Astrocyte of the cerebellum (primary cell): ENCODE measurements at places on chromosomes 11 and 22.
A peak's percentile ranks its signal among the peaks of the same experiment; 100 is the strongest.

GRCh38 chr22:19169002-19169946 lies 9.3 kb downstream of the SLC25A1 start:
- no peak for DNase-seq

- no peak for DNase-seq
Observed at GRCh38 chr22:47564158-47564450, 801.7 kb downstream of the TBC1D22A start.

DNA sequence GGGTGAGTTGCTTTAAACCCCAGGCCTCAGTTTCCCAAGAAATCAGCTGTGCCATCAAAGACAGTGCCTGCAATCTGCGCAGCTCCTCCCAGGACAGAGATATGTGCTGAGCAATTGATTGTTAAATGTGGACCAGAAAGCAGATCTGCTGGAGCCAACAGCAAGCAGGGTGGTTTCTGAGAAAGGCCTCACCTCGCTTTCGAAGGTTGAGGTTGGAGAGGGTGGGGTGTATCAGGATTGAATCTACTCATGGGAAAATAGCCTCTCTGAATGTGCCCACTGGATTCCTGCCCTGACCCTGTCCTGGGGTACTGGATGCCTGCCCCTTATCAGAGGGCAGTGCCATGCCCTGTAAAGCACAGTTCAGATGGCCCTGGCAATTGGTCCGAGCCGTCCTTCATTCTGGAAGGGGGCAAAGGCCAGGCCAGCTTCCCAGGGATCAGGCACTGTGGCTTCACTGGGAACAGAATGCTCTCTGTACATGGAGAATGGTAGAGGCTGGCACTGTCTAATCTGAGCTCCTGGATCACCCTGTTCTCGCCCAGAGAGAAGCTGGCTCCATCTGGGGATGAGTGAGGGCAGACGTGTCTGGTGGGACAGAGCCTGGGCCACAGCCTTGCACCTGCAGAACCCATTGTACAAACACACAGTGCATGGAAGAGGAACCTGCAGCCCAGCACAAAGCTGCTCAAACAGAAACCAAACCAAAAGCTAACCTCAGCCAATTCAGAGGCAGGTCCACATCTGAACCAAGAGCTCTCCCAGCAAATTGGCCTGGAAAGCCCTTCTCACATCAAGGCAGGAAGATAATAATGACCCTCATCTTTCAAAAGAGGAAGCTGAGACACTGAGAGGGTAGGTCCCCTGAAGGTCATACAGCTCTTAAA lies 15.2 kb downstream of the DHCR7 start:
- no peak for DNase-seq

- no peak for DNase-seq
Observed at GRCh38 chr22:17897858-17898257, 123.6 kb upstream of the BID start.

- no peak for DNase-seq
Observed at GRCh38 chr11:30342736-30343166, 19.8 kb downstream of the ARL14EP start.

- DNase-seq, result no peak
Observed at GRCh38 chr22:45843986-45844385, 133.0 kb downstream of the WNT7B start.

DNA sequence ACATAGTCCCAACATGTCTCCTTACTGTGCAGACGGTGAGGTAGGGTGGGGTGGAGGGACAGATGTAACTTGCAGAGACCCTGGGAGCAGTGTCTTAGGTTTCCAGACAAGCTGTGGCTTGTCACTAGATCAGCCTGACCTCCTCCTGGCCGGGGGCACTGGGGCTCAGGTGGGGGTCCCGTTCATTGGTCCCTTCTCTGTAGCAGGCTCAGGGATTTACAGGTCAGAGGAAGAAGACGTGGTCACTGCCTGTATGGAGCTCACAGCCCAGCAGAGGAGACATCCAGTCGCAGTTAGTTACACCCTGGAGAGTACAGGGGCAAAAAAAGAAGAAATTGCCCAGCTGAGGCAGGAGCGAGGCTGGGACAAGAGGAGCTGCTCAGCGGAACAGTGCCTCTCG lies 22.0 kb upstream of the TUB start:
- DNase-seq, result no peak

DNA sequence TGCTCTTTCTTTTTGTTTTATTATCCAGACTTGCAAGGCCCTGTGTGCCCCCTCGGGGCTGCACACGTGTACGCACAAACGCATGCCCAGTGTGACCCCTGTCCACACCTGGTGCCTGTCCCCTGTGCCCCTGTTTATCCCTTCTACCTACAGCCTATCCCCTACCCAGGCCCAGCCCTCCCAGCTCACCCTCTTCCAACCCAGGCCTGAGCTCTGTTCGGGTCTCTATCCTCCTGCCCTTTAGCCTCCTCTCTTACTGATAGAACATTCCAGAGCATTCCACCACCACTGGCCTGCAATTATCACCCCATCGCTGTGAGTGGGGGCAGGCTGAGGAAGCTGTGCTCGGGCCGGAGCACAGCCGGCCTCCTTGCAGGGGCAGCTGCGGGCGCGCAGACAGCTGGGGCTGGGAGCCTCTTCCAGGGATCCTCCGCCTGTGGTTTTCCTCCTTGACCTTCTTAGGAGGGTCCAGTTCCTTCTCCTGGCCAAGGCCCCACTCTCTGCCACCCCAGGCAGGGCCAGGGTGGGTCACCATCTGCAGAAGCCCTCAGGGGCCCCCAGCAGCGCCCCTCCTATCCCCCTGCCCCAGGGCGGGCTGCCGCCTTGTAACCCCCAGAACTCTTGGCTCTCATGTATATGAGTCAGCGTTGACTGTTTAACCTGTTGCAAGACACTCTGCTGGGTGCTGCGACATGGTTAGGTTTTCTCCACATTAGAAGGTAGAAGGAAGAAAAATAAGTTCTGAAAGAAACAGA lies 41.8 kb upstream of the KCNQ1OT1 start:
- peak; percentile 40 for DNase-seq

DNA sequence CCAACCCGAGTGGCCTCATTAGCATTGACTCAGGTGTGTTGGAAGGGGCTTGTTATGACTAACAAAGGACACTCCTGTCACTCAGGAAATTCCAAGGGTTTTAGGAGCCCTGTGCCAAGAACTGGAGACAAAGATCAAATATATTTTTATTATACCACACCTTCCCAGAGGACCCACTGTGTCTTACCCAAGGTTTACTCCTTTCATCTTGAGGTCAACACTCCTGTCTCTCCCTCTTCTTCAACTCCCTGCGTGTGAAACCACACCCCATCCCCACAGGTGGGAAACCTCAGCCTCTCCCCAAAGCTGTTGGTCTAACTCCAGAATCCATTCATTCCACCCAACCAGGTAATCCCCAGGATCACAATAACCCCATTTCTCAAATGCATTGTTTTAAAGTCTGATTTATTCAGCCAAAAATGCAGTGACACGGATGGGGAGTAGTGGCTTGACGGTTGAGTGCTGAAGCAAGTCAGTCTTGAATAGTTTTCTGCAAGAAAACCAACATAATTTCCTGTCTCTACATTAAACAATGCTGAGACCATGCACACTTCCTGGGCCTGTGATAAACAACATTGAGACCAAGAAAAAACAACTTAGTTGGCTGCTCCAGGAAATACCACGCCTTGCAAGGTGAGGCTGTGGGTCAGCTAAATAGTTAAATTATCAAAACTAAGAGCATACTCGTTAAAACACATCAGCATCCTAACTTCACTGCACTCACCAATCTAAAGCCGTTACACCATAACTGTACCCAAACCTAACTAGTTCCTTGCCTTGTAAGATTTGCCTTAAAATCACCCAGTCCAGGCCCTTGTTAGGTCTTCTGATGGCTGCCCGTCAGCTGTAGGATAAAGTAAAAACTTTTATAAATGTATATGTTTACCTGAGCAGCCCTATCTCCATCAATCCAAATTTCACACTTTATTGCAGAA lies 38.5 kb upstream of the SPON1 start:
- DNase-seq, result no peak

- DNase-seq, result no peak
Observed at GRCh38 chr22:44031158-44031952, 7.3 kb downstream of the PARVB start.

GRCh38 chr11:37849706-37850105 lies 1251.7 kb upstream of the RAG2 start:
- no peak for DNase-seq

GRCh38 chr11:17568944-17569343 lies 21.9 kb downstream of the OTOG start:
- no peak for DNase-seq

DNA sequence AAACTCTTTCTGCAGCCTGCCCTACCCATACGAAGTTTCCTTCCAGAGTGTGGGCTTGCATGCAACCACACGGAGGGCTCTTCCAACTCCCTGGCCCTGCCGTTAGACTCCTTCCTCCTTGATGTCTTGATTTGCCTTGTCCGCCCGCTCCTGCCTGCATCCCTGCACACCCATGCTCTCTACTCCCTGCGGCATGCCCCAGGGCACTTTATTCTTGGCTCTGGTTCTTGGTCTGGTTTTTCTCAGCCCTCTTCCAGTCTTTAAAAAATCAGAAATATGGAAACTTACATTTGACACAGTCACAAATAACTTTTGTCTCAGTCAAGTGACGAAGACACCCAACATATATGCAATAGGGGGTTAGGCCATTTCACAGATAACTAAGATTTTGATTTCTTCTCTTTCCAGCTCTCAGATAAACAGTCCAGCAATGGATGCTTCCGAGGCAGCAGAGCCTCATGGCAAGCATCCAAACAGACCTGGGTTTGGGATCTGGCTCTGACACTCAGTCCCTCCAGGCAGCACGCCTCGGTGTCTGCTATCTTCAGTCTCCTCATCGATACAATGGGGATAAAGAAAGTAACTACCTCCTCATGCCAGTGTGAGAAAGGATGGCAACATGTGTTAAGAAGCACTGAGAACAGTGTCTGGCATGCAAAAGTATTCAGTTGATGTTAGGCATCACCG lies 15.7 kb upstream of the OPCML start:
- DNase-seq, result no peak

GRCh38 chr11:43360361-43361032 lies 1.8 kb downstream of the TTC17 start:
- DNase-seq, result no peak

- no peak for DNase-seq
Observed at GRCh38 chr11:88367310-88367709, 29.8 kb upstream of the CTSC start.

DNA sequence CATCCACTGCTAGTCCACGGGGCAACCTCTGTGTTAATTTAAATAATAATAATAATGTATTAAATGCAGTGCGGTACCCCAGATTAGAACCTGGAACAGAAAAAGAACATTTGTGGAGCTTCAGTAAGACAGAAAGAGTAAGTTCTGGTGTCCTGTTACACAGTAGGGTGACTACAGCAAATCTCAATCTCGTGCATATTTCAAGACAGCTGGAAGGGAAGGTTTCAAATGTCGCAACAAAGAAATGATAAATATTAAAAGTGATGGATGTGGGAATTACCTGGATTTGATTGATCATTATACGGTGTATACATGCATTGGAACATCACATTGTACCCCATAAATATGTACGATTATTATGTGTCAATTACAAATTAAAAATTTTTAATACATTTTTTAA lies 1.7 kb upstream of the RAC2 start:
- no peak for DNase-seq

- DNase-seq, result no peak
Observed at GRCh38 chr22:36901411-36902142, 11.9 kb upstream of the CSF2RB start.

DNA sequence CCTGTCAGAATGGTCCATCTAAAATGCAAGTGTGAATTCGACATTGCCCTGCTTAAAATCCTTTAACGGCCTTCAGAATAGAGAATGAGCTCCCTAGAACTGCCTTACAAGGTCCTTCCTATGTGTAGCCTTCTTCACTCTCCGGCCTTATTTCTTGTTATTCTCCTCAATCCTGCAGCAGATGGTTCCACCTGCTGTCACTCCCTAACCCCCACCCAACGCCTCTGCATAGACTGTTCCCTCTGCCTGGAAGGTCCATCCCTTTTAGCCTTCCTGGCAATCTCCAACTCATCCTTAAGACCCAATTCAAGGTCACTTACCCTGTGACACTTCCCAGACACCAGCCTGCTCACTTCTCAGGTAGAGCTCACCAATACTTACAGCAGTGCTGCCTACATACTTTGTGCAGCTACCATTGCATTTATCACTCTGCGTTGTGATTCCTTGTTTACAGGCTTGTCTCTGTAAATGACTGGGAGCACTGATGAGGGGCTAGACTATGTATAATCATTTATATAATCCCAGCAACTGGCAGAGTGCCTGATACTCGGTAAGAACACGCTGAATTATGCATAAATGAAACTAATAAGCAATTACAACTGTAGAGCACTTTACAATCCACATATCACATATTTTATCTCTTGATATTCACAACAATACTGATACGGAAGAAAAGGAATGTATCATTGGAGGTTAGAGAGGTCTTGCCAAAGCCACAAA lies 58.9 kb downstream of the CLPB start:
- no peak for DNase-seq

DNA sequence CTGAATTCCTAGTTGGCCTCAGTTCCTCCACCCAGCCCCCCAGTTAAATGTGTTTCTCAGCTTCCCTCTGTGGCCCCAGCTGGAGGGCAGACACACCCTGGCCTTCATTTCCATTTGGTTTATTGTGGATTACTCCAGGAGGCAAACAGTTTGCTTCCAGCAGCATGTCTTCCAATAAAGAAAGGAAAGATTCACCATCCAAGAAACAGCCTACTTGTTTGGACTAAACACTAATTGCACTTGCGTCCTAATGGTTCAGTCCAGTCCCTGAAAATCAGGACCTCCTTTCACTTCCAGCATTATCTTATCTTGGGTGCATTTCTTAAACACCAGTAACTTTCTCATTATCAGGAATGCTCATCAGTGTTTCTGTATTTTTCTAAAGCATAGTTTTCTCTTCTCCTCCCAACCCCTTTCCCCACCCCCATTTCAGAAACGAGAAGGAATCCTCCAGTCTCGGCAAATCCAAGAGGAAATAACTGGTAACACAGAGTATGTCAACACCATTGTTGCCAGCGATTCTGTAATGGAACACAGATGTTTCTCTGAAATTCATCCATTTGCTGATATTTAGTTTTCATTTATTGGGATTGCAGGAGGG lies 130.9 kb downstream of the PARVA start:
- peak; percentile 16 for DNase-seq

- no peak for DNase-seq
Observed at GRCh38 chr11:76889411-76889975, 28.8 kb downstream of the ACER3 start.

- no peak for DNase-seq
Observed at GRCh38 chr11:104858882-104859775, 39.1 kb downstream of the CASP12 start.

GRCh38 chr11:20337526-20338154 lies 25.9 kb upstream of the HTATIP2 start:
- peak; percentile 20 for DNase-seq

GRCh38 chr11:17714356-17714854 lies 5.0 kb upstream of the MYOD1 start:
- no peak for DNase-seq

DNA sequence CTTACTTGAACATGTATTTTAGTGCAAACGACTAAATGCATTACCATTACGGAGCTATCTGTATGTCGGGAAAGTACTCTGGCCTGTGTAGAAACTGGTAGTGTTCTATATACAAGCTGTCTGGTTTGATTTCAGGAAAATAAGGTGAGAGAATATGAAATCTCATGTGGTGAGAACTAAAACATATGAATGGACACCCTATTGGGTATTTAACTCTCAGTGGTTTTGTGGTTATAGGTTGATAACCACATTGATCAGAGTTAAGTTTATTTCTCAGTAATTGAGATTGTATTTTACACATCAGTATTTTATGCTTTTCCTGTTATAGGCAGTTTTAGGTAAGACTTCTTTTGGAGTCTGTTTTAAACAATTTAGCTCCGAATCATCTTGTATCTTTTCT lies 10.4 kb downstream of the ANO5 start:
- DNase-seq, result no peak
